ENCODE measurements at places on chromosomes 16 and 17.

- DNase-seq, result no peak
Observed at GRCh38 chr16:22887445-22887844, 73.5 kb downstream of the HS3ST2 start.

GRCh38 chr17:18201108-18201507 lies 17.5 kb downstream of the ALKBH5 start:
- DNase-seq, result no peak

GRCh38 chr17:31274252-31274651 lies 22.8 kb downstream of the OMG start:
- no peak for DNase-seq

GRCh38 chr17:76161619-76162266 lies 20.7 kb upstream of the FOXJ1 start:
- DNase-seq, result no peak

GRCh38 chr16:85948138-85948509 lies 49.2 kb downstream of the IRF8 start:
- DNase-seq, result no peak

- no peak for DNase-seq
Observed at GRCh38 chr17:48925991-48926342, 17.8 kb downstream of the UBE2Z start.

DNA sequence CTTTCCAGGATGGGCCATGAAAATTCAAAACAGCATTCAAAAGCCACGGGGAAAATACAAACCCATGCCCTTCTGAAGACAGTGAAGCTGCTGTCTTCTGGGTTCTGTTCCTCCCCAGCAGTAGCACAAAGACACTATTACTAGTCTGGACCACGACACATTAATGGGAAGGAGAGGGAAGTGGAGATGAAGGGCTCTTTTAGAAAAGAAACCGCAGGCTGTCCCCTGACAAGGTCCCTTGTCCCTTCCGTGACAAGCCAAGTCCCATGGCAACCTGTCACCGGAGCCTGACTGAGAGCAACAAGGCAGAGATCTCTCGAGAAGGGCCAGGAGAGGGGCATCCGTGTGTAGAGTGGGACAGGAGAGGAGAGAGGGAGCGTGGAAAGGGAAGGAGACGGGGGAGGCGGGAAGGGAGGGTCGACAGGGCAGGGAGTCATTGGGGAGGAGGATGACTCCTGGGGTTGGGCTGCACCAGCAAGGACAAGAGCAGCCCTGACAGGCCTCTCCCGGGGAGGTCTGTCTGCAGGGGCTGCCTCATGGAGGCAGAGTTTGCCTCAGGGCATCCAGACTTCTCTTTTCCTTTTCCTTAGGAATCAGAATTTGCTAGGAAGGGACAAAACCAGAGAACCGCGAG lies 436.2 kb downstream of the SLC39A11 start:
- DNase-seq, result no peak

DNA sequence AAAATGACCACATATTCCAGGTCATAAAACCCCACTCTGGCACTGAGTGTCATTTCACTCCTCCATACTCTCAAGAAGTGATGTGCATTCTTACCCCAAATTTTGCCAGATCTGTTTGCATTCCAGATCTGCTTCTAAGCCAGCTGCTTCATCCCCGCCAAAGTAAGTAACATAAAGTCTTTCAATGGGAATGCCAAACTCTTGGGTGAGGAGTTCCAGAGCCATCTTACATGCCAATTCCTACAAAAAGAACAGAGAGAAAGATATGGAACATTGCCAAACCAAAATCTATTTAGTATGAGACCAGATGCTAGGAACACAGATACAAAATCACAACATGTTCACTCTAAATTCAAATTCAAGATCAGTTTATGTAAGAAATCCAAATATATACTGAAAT lies 12.9 kb downstream of the AARS1 start:
- no peak for DNase-seq

DNA sequence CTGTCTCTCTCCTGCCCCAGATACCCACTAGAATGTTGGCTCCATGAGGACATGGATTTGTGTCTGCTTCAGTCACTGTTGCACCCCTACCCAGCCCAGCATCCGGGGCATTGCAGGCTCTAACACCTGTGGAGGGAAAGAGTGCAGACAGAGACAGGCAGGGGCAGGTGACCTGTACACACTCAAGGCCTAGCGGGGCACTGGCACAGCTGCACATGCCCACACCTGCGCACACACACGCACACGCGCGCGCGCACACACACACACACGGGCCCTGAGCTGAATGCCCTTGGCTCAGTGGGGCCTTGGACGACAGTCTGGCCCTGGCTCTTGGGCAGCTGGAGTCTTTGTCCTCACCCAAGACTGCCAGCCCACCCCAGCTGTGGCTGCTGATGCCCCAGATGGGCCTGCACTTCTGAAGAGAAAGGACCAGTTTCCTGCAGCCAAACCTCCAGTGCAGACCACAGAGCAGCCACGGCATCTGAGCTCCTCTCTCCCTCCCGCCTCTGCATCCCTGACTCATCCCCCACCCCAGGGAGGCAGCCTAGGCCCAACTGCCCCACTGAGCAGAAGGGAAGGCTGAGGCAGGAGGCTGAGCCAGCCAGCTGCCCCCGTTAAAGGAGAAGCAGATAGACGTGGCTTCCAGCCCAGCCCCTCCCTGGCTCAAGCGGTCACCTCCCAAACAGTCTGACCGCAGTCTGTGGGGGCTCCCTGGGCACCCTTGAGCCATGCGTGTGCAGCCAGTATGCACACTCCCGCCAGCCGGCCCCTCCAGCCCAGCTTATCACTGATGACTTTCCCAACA lies 12.3 kb upstream of the RAI1 start:
- DNase-seq, result no peak

- no peak for DNase-seq
Observed at GRCh38 chr17:71438631-71439146, 682.1 kb upstream of the SOX9 start.

Data from NCI-H1048 (cell line).